ENCODE measurements at places on chromosomes 2 and 18.

DNA sequence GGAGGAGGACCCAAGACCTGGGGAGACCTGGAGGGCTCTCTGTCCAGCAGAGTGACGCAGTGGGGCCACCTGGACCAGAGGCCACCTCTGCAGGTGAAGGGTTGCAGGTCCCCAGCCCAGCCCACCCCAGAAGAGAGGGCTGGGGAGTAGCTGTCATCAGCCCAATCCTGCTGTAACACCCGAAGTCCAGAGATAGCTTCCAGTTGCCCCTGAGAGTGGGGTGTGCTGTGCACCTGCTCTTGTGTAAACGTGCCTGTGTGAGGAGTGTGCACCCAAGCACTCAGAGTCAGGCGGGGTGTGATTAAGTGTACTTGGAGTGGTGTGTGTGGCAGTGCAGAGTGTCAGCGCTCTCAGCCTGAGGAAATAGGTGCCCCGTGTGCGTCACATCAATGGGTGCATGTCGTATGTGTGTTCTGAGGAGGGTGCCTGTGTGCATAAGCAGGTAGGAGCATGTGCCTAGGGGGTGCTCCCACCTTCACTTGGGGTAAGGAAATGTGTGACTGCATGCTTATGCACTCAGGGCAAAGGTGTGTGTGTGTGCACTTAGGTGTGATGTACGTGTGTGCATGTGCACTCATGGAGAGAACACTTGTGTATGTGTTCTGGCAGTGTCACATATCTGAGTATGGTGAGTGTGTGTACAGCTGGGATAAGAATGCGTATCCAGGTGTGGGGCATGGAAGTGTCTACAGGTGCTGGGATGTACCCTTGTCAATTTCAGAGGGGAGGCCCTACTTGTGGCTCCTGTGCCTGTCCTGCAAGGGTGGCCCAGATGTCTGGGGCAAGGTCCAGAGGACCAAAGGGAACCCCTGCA, 672 bp downstream of the ATP6V1B1 start:
- no peak for DNase-seq

- DNase-seq: no peak
Observed at GRCh38 chr18:6773777-6774176, 44.3 kb downstream of the ARHGAP28 start.

DNA sequence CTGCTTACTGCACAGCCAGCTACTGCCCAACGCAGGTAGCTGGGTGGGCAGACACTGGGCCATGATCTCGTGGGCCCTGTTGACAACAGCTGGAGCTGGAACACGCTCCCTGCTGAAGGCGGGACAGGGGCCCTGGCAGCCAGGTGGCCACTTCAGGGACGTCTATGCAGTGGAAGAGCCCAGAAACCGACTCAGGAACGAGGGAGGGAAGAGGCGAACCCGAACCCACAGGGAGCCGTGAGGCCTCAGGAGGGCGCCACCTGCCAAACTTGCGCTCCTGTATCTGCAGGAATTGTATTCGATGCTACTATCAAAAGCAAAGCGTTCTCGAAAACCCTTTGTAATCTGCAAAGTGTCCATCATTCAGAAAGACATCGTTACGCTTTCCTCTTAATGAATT, 198.4 kb downstream of the EIPR1 start:
- DNase-seq: no peak

DNA sequence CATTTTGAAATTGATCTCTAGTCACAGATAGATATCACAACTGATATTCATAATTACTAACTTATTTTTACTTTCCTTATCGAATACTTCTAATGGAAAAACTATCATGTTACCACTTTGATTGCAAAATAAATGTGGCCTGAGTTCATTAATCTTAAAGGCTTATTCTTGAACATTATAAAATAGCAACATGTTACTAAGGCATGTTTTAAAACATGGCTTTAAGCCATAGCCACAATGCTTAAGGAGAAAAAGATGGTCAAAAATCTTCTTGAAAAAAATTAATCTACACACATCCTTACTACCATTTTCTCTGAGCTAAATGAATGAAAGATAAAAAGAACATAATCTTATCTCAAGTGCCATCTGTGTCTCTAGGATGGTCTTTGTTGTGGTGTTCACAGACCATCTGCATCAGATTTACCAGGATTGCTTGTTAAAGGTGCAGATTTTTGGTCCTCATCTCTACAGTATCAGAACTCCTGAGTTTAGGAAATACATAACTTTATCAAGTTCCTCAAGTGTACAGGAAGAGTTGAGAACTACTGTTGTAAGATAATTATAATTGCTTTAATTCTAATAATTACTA, 15.3 kb downstream of the MTX2 start:
- DNase-seq: no peak

DNA sequence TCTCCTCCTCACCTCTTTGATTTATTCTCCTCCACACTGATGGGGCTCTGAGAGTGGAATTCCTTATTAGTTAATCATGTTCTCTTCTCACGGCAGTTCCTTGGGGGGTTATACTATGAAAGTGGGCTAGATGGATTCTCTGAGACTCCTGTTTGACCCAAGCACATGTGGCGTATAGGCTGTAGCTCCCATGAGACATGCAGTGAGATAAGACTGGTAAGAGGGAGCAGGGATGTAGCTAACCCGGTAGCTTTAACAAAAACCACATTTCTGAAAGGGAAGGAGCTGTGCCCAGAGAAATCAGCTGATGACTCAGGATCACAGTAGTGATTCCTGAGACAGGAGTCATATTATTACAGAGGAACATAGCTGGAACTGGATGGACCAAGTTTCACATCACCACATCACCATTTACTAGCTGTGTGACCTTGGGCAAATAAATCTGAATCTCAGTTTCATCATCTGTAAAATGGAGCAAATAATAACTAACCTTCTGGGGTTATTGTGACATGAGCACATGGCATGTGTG, 82.9 kb downstream of the CRIM1 start:
- DNase-seq: no peak

DNA sequence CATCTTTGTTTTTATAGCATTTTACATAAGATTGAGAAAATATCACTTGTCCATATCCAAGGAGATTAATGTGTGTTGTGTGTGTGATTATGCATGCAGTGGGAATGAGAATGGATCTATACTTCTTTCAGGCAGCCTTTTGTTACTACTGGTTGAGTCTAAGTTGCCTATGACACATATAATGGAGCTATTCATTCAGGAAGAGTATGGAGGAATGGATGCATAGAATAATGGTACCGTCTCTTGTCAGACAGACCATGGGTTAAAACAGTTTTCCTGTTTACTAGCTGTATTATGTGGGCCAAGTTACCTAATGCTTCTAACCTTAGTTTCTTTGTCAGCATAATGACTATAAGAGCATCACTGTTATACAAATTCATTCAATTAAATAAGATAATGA, 155.4 kb upstream of the KYNU start:
- DNase-seq: no peak

GRCh38 chr2:170377500-170378207, 199.7 kb downstream of the MYO3B start:
- no peak for DNase-seq

DNA sequence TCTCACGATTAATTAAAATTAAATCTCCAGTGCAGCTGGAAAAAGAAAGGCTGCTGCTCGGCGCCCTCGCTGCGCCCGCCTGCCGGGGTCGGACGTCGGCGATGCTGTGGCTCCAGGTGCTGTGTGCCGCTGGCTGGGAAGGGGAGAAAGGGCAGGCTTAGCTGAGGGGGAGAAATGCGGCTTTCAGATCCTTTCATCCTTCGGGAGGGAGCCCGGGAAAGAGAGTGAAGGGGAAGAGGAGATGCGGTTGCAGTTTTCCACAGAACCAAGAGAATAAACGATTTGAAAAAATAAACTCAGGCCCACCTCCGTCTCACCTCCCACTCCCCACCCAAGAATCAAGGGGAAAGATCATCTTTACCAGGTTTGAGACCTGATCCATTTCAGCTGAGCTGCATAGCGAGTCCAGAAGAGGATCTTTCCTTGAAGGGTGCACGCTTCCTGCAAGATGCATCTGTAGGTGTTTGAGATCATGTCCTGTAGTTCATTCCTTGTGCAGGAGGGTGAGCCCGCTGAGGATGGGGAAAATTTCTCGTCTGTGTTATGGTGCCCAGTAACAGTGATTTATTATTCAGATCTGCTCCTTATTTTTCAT, 495 bp downstream of the TMEM169 start:
- DNase-seq: no peak
